ENCODE measurements at places on chromosomes 1 and 21. TPM values are rescaled to one million over a fixed set of nuclear protein-coding genes. Genes with fewer than 3 reads are reported as not detected.

Gene MYCL
- total RNA-seq = 6.2 TPM

Gene SZT2
- total RNA-seq = 71.6 TPM

GRCh38 chr1:165945911-165946310, 118.5 kb downstream of the UCK2 start:
- DNase-seq = no peak
- no peak overlapping the region for H3K27ac ChIP-seq
- no peaks in the 10 kb centered on the region for H3K36me3 ChIP-seq
- H3K4me1 ChIP-seq = no peaks in the 10 kb centered on the region
- no peak overlapping the region for H3K4me3 ChIP-seq

- no peak overlapping the region for H3K27ac ChIP-seq
- H3K27me3 ChIP-seq = no peaks in the 10 kb centered on the region
- no peak overlapping the region for H3K4me3 ChIP-seq
- no peaks in the 10 kb centered on the region for H3K36me3 ChIP-seq
- H3K4me1 ChIP-seq = peaks cover 10% of the 10 kb centered on the region
These were observed 36.8 kb upstream of the RUNX3 start for GRCh38 chr1:24966724-24967346.

Data from PC-9 (cell line).